NCI-H2171 (cell line): ENCODE measurements at places on chromosomes 3 and 15.

DNA sequence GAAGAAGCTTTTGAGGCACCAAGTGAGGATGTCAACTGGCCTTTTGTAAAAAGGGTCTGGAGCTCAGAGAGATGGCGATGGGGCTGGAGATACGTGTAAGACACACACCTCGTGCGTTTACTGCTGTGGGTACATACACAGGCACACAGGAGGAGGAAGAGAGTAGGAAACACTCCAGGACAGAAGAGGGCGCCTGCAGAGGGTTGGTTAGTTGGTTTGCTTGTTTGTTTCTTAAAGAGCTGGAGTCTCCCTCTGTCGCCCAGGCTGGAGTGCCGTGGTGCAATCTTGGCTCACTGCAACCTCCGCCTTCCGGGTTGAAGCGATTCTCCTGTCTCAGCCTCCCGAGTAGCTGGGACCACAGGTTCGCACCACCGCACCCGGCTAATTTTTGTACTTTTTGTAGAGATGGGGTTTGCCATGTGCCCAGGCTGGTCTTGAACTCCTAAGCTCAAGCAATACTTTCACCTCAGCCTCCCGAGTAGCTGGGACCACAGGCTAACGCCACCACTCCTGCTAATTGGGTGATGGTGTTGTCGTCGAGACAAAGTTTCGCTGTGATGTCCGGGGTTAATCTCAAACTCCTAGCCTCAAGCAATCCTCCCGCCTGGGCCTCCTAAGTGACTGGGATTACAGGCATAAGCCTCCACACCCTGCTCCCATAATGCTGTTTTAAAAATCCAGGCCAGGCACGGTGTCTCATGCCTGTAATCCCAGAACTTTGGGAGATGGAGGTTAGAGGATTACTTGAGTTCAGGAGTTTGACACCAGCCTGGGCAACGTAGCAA, 1.3 kb upstream of the PRR20G start:
- no peak for DNase-seq

DNA sequence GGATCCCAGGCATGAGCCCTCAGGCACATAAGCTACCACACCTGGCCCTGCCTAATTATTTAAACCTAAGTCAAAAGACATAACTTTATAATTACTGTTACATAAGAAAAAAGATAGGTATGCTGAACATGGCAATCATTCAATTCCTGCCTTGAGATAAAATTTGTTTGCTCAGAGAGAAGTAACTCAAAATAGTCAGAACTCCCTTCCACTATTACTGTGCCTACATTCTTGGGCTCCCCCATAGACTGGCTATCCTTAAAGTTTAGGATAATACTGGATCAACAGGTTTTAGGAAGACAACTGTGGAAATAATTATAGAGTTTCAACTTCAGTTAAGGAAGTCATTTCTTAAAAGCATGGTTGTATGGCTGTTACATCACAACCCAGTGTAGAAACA, 9.9 kb downstream of the WDR53 start:
- DNase-seq = no peak

DNA sequence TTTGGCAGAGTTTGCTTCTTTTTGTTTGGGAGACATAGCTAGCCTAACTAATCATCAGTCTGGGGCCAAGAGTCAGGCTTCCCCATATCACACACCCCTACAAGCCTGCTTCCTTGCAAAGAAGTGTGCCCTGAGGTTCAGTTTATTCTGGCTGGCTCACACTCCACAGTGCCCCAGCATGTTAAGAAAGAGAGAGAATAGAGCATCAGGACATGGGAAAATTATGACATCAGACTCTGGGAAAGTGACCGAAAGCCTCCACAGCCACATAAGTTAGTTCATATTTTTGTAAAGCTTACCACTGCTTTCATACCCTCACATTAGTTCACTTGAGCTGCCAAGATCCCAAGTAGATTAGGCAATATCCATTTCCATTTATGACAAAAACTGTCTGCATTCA, 63.0 kb upstream of the CFAP161 start:
- no peak for DNase-seq

DNA sequence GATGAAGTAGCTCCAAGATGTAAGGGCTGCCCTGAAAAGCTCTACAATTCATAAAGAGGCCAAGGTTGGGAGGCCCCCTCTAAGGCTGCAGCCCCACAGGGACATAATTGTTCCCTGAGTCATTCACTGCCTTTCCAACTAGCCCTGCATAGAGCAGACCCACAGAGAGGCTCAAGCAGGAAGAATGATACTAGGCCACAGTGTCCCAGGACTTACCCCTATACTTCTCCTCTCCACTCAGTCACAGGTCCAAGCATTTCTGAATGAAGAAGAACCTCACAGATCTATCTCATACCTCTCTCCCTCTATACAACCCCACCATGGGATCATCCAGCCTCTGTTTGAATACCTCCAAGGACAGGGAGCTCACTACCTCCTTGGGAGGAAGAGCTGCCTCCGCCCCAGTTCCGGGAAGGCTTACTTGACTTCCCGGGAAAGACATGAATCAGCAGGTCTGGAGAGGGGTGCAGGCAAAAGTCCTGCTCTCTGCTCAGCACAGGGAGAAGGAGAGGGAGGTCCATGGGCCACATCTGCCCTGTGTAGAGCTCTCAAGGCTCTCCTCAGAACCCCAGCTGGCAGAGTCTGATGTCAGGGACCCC, 6.9 kb upstream of the SKIC8 start:
- DNase-seq = no peak

- DNase-seq = no peak
Measured at GRCh38 chr3:184524981-184525336, 36.6 kb upstream of the EPHB3 start.

- no peak for DNase-seq
Measured at GRCh38 chr3:30738605-30739004, 132.2 kb downstream of the TGFBR2 start.

DNA sequence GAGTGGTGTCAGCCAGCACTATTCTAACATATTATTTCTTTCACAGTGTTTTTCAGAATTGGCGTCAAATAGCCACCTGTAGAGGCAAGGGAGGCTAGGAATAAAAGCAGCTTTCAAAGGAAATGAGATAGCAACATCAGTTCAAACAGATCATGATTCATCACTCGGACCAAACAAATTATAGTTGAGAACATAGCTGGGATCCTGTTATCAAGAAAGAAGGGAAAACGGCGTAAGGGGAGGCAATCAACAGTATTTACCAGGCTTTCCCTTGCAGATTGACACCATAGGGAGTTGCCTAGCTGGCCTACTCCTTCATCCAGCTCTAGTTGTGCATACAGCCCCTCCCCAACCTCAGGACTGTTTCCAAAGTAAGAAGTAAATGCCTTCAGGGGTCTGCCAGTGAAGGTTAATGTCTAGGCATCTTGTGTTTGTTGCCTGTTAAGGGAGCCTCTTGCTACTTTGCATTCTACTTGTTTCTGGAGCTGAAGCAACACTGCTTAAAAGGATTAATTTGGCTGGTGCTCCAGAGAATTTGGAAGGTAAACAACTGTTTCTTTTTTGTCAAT, 286.5 kb downstream of the NSUN3 start:
- no peak for DNase-seq

- no peak for DNase-seq
Measured at GRCh38 chr15:97993310-97993738, 32.8 kb downstream of the ARRDC4 start.
